ENCODE measurements at places on chromosomes 7 and 10. TPM values are rescaled to one million over a fixed set of nuclear protein-coding genes. Genes with fewer than 3 reads are reported as not detected.

MMP21 gene
- not detected for total RNA-seq

TMEM236 gene
- total RNA-seq = not detected

A1CF gene
- not detected for total RNA-seq

FKBP9 gene
- total RNA-seq = 91.4 TPM

CLRN3 gene
- not detected for total RNA-seq

WDR86 gene
- total RNA-seq = 43.2 TPM

ACTR3C gene
- total RNA-seq = 2.3 TPM

MRPS33 gene
- 11.6 TPM for total RNA-seq

CALU gene
- 119 TPM for total RNA-seq
